ENCODE measurements at places on chromosomes 11 and 22.

DNA sequence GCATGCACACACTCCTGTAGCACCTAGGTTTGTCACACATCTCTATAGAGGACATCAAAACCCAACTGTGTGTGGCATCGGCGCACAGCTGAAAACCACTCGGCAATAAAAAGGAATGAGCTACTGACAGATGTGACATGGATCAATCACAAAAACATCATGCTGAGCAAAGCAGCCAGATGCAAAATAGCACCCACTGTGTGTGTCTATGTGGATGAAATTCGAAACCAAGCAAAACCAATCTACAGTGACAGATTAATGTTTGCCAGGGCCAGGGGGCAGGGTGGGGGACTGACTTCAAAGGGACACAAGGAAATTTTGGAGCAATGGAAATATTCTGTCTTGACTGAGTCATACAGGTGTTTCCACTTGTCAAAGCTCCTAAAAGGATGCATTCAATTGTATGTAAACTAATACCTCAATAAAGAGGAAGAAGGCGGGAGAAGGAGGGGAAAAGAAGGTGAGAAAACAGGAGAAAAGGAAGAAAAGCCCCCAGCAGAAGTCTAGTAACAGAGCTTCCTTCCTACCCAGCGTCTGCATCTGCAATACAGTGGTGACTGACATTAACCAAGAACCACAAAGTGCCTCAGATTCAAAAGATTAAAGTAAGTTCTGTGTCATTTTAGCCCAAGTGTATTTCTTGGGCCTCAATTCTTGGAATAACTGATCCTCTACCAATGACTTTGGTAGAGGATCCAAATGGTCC, 49.8 kb downstream of the PACSIN2 start:
- DNase-seq = no peak

DNA sequence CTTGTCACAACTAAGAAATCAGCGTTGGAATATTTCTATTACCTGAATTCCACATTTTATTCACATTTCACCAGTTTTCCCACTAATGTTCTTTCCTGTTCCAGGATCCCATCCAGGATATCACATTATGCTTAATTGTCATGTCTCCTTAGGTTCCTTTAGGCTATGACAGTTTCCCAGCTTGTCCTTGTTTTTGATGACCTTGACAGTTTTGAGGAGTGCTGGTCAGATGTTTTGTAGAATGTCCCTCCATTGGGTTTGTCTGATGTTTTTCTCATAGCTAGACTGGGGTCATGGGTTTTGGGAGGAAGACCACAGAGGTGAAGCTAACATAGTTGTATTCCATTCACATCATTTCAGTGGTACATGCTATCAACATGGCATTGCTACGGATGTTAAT, 80.8 kb upstream of the HEPHL1 start:
- no peak for DNase-seq

GRCh38 chr22:37242395-37242918, 1.6 kb downstream of the RAC2 start:
- peak; percentile 93 for DNase-seq

GRCh38 chr22:41367680-41368542, 13.8 kb upstream of the TEF start:
- DNase-seq = no peak

- DNase-seq = no peak
These were observed 232.6 kb downstream of the CASP12 start for GRCh38 chr11:104665641-104666040.

- DNase-seq = no peak
These were observed 104.4 kb downstream of the MICAL2 start for GRCh38 chr11:12214751-12215150.

DNA sequence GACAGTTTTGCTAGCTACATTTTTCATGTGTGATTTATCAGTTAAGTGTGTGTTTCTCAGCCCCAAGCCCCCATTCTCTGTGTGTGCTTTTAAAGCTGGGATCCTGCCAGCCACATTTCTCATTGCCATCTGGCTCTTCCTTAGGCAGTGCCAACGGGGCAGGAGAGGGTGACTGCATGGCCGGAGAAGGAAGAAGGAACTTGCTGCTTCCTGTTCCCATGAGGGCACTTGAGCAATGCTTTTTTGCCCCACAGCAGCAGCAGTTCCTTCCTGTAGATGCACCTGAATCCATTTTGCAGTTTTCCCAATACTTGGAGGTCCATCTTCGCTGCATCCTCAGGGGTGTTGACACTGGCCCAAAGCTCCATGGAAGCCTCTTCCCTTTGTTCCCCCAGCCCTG, 37.5 kb downstream of the TNRC6B start:
- DNase-seq = peak; percentile 38

- no peak for DNase-seq
These were observed 24.3 kb upstream of the OR8D2 start for GRCh38 chr11:124344346-124344745.

DNA sequence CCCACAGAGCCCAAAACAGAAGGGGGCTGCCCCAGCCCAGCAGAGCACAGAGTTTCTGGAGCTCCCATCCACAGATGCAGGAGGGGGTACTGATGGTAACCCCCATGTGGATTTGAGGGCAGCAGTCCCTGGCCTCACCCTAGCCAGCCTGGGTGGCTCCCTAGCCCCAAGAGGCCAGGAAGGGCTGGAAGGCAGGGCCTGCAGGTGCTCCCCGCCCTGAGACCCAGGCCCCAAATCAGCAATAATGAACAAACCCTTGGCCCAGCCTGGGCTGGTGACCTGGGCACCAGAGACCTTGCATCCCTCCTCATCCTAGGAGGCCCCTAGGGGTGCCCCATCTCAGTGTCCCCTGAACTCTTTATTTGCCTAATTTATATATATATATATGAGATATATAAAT, 61.6 kb downstream of the MORC2 start:
- no peak for DNase-seq

DNA sequence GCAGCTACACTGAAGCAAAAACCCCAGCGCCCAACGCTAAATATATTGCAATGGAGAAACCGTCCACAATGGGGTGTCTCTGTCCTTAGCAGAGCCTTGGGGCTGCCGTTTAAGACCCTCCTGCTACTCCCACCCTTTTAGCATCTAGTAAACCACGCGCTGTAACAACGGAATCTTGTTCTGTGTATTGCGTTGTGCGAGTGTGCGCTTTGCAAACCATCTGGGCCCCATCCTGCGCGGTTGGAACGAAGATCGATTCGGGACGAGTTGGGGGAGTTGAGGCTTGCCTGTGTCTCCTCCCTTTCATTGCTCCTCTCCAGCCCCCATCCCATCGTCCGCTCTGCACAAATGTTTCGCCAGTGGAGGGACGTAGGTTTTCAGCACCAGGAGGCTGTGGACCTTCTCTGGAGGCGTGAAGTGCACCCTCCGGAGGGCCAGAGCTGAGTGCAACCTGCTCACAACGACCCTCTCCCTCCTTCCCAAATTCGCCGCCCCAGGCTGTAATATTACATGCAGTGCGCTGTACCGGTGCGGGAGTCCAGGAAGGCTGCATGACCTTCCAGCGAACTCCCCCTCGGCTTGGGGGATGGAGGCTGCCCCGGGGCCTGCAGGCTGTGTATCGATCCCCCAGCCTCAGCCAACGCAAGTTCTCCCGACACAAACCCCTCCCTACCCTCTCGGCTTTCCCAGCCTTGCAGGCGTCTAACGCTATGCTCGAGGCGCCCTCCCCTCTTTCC, 1.6 kb upstream of the KMT2A start:
- DNase-seq = peak; percentile 36

GRCh38 chr11:118095493-118095892, 8.7 kb upstream of the SMIM35 start:
- DNase-seq = no peak

- DNase-seq = no peak
These were observed 60.2 kb downstream of the MICAL3 start for GRCh38 chr22:17964156-17964555.

DNA sequence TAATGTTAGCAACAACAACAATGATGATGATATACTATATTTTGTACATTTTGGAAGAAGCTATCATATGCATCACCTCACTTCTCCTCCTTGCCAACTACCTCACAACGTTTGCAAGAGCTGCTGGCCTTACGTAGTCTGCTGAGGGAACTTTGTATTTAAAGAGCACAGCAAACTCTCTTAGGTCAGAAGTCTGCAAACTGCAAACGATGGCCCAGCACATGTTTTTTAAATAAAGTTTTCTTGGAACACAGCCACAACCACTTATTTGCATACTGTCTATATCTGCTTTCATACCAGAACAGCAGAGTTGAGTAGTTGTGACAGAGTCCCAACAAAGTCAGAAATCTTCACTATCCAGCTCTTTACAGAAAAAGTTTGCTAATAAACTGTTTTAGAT, 261.7 kb downstream of the TENM4 start:
- no peak for DNase-seq

GRCh38 chr11:61460474-61460881, 30.6 kb downstream of the SDHAF2 start:
- no peak for DNase-seq

DNA sequence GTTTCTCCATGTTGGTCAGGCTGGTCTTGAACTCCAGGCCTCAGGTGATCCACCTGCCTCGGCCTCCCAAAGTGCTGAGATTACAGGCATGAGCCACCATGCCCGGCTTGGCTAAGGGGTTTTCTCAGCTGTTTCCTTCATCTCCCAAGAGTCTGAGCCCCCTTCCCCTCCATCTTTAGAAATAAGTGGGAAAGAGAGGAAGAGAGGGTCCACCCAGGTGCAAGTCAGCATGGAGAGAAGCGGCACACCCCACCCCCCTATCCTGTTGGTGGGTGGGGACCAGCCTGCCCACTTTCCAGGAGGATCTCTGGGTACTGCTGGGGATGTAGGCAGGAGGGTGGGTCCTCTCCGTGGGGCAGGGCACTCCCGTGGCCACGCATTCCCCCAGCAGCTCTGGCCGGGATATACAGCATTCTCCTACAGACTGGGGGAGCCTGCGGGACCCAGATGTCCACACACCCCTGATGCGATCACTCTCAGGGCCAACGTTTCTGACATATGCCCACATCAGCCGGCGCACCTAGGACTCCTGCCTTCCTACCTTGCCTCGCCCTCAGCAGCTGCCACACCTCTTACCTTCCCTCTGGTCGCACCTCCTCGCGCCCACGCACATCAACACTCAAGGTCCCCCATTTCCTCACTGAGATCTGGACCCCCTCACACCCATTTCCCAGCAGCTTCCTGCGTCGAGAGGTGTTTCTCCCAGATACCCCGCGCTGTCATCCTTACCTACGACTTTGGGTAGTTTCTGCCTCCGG, 8.9 kb downstream of the SCARF2 start:
- DNase-seq = no peak

GRCh38 chr11:12103411-12104225, 6.8 kb upstream of the MICAL2 start:
- no peak for DNase-seq

- DNase-seq = no peak
These were observed 11.9 kb downstream of the TMEM41B start for GRCh38 chr11:9302448-9302847.

- DNase-seq = no peak
These were observed 2.5 kb upstream of the TPP1 start for GRCh38 chr11:6621711-6622211.

DNA sequence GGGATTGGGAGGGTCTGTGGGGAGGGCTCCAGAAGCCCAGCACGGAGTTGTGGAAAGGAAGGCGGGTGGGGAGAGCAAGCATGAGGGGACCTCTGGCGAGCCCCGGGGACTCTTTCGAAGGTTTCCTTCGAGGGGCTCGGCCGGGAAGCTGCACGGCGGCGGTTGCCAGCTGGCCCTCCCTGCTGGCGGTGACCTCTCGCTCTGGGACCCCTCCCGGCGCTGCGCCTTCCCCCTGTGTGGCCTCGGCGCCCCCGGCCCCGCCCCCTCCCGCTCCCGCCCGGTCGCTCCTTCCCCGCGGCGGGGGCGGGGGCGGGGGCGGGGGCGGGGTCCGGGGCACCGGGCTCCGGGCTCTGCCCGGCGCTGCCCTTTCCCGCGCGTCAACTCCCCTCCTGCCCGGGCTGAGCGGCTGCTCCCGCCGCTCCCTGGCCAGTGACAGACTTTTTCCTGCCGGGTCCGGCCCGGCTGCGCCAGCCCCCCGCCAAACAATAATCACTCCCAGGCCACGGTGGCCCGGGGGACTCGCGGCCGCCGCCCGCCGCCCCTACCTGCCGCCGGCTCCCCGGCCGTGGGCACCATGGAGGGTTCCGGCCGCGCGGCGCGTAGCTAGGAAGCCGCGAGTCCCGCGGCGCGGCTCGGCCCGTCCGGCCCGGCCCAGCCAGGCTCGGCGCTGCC, 941 bp downstream of the CLCF1 start:
- no peak for DNase-seq

- no peak for DNase-seq
These were observed 308.9 kb downstream of the MN1 start for GRCh38 chr22:27492566-27493201.

GRCh38 chr11:132332521-132332920, 962.1 kb downstream of the NTM start:
- no peak for DNase-seq

- peak; percentile 76 for DNase-seq
These were observed 8.6 kb downstream of the PLA2G6 start for GRCh38 chr22:38172832-38173640.

GRCh38 chr11:118227865-118228785, 3.3 kb upstream of the JAML start:
- DNase-seq = no peak

DNA sequence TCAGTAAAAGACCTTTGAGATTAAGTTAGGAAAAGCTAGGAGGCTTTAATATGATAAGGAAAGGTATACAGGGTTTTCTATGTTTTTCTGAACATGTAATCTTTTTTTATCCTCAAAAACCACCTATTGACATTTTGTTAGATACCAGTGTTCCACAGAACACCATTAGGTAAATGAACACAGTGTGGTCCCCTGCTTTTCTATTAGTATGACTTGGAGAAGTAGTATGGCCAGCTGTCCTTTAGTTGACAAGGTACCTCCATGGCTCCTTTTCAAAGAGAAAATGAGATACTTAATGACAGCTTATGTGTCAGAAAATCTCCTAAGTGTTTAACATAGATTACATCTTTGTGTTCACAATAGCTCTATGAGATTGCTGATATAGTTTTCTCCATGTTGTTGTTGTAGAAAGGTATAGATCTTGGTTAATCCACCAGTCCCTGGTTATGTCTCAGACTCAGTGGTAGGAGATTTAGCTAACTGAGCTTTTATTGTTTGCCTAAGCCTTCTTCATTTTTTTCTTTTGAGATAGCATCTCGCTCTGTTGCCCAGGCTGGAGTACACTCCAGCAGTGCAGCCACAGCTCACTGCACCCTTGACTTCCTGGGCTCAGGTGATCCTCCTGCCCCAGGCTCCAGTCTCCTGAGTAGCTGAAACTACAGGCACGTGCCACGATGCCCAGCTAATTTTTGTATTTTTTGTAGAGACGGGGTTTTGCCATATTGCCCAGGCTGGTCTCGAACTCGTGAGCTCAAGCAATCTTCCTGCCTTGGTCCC, 46.0 kb downstream of the STIM1 start:
- DNase-seq = no peak

DNA sequence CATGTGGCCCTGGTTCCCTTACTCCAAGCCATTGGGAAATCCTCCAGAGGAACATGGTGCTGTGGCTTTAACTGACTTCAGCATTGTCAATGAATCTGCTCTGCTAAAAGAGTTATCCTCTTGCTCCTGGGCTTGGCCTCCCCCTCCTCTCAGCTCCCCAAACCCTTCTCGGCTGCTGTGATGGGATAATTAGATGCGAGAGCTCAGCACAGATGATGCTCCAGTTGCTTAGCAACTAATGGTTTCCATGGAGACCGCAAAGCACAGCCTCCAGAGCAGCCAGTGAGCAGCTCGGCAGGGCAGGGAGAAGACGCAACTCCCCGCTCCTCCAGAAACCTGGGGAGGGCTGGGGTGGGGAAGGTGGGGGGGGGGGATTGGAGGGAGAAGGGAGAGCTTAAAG, 2.8 kb upstream of the UPK2 start:
- no peak for DNase-seq

GRCh38 chr22:46881373-46882118, 119.1 kb downstream of the TBC1D22A start:
- no peak for DNase-seq

- DNase-seq = peak; percentile 30
These were observed 84.1 kb downstream of the LARGE2 start for GRCh38 chr11:46006418-46007070.

All from CD4-positive, alpha-beta T cell treated with Interleukin-15 for 1 hour (primary cell).